ENCODE measurements at places on chromosomes 11 and 22.

DNA sequence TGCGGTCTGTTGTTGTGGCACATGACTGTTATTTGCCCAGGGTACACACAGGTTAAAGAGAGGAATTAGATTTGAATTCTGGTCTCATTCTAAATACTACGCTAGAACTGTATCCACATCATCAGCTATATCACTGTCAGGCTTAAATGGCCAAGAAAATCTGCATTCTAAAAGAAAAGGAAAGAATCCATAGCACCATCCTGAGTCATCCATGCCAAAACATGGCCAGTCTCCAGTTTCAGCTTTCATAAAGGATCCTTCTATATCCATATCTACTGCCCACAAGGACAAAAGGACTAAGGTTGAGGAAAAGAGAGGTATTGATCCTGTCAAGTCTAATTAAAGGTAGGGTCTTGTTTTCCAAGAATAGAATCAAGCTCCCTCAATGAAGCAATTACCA lies 73.6 kb upstream of the GDPD4 start:
- DNase-seq: no peak

GRCh38 chr11:134512571-134513538 lies 100.8 kb upstream of the B3GAT1 start:
- no peak for DNase-seq

GRCh38 chr11:12723421-12724300 lies 49.4 kb downstream of the TEAD1 start:
- DNase-seq: no peak

DNA sequence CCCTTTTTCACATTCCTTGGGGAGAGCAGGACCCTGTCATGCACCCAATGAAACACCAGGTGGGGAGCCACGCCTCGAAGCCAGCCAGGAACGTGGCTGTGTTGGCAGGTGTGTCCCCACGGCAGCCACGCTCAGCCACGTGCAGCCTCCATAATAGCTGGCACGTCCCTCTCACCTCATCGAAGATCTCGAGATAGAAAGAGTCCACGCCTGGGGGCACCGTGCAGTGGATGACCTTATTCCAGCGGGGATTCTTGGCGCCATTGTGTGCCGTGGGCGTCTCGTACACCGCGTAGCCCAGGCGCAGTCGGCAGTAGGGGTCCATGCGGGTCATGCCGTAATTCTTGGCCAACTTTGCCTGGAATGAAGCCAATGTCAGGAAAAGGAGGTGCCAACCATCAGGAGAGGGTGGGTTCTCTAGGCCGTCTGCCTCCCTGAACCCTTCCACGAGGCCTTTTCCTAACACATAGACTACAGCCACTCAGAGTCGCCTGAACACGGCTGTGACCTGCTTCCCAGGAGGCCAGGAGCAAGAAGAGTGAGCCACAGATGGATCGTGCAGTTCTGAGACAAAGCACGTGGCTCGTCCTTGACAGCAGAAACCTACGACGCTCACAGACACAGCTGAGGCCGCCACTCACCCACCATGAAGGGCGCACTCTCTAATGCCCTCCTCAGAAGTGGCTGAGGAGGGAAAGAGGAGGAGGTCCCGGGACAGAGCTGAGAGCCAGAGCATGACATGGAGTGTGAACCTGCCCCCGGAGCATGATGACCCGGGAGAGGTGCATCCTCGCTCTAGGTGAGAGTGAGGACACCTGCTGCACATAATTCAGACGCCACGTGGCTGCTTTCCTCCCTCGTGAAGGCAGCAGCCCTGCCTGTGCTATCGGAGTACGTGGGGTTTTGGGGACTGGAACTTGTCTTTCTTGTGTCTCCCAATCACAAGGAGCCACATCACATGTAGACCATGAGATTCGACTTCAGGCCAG lies 19.1 kb downstream of the TOLLIP start:
- DNase-seq: no peak

DNA sequence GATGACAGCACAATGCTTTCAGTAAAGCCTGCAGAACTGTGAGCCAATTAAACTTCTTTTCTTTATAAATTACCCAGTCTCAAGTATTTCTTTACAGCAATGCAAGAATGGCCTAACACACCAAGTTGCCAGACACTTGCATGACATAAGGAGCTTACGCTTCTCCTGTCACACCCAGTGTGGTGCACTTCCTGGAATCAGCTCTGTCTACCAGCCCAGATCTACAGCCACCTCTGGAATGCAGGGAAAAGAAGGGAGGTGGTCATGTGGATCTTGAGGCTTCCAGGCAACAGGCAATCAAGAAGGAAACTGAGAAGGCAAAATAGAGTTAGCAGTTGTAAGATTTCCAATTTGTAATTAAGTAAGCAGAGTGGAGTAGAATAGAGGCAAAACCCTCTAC lies 37.4 kb upstream of the SESN3 start:
- DNase-seq: no peak
